Stimulated activated CD8-positive, alpha-beta memory T cell treated with anti-CD3 and anti-CD28 coated beads, Interleukin-12 subunit alpha, Interleukin-12 subunit beta, amount 100 ng/mL, for 1 hour (primary cell): ENCODE measurements at places on chromosomes 13 and 19.

DNA sequence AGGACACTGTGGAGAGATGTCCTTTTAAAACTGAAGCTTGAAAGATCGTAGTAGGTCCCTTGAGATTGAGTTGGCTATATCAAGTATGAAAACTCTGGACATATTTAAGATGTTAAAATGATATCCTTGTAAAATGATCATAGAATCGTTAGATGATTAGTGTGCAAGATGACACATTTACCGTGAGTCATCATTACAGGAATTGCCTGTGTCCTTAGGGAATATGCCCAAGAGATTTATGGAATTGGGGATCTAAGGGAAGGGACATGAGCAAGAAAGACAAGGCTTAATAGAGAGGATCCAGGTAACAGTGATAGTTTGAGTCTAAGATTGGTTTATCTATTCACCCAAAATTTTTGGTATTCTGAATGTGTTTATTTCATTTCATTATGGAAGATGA is 233.7 kb downstream of the GPC5 start:
- no peak for DNase-seq

DNA sequence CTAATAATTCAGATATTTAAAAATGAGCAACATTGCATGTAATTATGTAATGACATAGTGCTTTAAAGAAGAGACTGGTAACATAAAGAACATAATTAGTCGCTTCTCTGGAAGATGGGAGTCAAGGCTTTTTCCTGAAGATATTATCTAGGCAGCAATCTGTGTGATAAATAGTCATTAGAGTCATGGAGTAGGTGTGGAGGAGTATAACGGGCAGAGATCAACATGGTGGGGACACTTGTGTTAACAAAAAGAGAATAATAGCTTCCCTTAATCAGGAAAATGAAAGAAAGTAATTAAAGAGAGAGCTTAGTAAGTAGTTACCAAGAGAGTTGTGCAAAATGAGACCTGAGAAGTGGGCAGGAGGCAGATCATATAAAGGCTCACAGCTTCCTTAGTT is 1417.1 kb upstream of the ATXN8OS start:
- no peak for DNase-seq

DNA sequence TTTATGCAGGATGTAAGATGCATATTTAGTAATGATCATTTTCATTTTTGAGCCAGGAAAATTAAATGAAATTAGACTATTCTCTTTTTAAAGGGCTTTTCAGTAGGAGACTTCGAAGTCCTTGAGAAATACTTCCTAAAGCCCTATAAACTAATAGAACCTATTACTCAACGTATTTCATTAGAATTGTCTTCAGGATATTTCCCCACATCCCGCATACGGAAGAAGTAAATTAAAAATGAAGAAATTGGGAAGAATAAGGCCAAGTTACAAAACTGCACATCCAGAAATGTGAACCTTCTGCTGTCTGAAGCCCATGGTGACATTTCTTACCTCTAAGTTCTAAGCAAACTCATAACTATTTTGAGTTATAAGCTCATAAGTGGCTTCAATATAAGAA is 66.5 kb downstream of the RXFP2 start:
- DNase-seq, result no peak

DNA sequence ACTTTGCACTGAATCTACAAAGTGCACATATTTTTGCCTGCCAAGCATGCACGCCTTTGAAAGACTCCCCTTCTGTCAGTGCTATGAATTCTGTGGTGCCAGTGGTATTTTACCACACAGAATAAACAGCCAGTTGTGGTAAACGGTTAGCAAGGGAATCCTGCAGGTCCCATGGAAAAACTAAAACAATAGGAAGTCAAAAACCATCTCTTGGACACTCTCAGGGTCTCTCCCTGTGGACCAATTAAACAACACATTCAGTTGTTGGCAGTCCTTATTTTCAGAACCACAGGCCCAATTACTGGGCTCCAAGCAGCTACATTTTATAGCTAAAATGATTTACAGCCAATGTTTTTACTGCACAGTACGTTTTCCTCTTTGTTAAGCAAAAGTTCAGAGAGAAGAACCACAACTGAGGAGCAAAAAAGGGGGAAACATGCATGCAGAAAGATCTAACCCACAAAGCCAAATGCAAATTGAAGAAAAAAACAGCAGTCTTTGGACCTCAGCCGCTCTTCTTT is 116.9 kb downstream of the KCTD12 start:
- no peak for DNase-seq
